ENCODE measurements at places on chromosomes 7 and 10.

DNA sequence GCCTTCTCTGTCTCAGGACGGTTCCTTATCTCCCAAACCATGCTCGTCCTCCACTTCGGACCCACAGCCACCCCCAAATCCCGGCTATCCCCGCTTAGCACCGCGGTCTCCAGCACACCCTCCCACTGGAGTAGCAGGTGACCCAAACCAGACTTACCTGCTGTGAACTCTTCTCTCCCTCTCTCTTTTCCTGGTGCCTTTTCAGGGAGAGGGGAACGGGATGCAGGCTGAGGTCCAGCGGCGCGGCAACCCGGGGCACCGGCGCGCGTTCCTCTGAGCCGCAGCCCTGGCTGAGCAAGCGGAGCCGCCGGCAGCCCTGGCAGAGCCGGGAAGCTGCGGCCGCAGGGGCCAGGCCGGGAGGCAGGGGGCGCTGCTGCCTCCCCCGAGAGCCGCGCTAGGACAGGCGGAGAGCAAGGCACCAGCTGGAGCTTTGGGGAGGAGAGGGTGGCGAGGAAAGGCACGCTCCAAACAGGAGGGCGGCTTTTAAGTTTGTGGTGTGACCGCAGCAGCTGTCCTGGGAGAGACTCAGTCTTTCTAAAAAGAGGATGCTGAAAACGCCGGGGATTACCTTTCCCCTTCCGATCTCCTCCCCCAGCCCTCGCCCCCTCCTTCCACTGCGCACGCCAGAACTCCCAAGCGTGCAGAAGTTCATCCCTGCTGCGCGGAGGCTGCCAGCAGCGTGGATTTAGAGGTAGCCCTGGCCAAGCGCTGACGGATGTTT is at the start of gene SEMA3D:
Gene SEMA3D (minus strand): TSS at position 536 of the 721 bp plus-strand sequence. CDS start 65,165 bp downstream, outside the sequence.
- no peak for DNase-seq

GRCh38 chr7:35254496-35255442 is 869 bp upstream of the TBX20 start:
- no peak for DNase-seq

DNA sequence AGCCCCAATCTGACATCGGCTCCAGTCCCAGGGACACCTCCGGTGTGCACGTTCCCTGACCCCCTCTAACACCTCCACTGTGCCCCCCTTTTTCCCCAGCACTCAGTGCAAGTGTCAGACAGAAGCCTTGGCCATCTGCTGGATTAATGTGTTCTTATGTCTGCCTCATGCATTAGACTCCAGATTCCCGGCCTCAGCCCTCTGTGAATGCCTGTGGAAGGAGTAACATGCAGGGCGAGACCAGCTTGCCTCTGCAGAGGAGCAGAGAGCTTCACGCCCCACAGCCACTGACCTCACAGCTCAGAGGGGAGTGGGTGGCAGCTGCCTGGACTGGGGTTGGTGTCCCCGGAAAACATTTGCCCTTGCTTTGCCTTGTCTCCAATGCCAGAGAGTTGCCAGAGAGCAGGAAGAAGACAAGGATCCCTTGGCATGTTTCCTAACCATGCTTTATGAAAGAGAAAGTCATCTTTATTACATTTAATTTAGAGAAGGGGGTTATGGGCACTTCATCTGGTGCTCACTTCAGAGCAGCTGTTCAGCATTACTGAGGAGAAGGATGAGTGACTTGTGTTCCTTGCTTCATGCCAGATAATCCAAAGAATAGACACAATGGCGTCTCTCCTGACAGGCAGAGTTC is 91.6 kb upstream of the CXCL12 start:
- DNase-seq = no peak

GRCh38 chr7:46054915-46055314 is 133.8 kb upstream of the IGFBP3 start:
- no peak for DNase-seq

GRCh38 chr10:88299787-88300186 is 283.3 kb downstream of the RNLS start:
- DNase-seq = no peak

- DNase-seq = no peak
These were observed 67.8 kb upstream of the ATP6V0A4 start for GRCh38 chr7:138865843-138866242.

GRCh38 chr10:117819304-117819703 is 227.4 kb downstream of the RAB11FIP2 start:
- no peak for DNase-seq

GRCh38 chr10:100509241-100509840 is 10.3 kb downstream of the SEC31B start:
- DNase-seq = no peak

DNA sequence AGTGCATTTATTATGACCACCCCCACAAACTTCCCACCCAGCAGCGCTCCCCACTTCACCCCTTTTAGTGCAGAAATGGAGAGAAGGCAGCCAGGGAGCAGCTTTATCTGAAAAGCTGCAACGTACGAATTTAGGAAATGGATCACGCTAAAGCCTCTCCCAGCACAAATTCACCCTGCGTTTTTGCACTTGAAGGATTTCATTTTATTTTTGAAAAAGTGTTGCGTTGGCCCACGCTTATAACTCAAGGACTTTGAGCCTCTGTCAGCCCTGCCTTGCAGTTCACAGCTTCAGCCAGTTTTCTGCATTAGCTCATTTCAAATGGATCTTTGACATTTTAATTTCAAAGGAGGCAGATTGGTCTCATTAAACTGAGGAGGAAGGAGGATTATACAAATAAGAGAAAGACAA is 556.1 kb downstream of the KCNMA1 start:
- no peak for DNase-seq

DNA sequence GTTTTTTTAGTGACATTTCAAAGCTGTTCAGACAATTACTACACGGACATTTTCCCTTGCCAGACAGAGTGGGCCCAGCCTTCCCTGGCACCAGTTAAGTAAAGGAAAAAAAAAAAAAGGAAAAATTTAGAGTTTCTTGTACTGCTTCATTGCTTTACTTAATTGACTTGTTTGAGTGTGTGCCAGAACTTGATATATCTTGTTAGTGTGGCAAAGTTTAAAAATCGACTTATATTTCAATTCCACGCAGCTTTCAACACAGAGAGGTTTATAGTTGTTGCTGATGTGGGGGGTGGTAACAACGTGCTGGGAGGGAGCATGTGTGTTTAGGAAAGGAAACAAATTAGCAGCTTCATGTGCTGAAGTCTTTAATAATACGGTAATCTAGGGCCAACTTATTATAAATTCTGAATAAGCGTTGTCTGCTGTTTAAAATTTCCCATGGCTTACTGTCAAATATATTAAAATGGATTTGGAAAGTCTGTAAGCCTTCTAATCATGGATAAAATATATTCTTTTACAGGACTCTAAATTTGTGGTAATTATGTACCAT is 1104.6 kb downstream of the SORCS3 start:
- DNase-seq = no peak

- no peak for DNase-seq
These were observed 133.1 kb downstream of the TFPI2 start for GRCh38 chr7:93757426-93757825.

- no peak for DNase-seq
These were observed 20.0 kb downstream of the VSIR start for GRCh38 chr10:71753091-71753959.

DNA sequence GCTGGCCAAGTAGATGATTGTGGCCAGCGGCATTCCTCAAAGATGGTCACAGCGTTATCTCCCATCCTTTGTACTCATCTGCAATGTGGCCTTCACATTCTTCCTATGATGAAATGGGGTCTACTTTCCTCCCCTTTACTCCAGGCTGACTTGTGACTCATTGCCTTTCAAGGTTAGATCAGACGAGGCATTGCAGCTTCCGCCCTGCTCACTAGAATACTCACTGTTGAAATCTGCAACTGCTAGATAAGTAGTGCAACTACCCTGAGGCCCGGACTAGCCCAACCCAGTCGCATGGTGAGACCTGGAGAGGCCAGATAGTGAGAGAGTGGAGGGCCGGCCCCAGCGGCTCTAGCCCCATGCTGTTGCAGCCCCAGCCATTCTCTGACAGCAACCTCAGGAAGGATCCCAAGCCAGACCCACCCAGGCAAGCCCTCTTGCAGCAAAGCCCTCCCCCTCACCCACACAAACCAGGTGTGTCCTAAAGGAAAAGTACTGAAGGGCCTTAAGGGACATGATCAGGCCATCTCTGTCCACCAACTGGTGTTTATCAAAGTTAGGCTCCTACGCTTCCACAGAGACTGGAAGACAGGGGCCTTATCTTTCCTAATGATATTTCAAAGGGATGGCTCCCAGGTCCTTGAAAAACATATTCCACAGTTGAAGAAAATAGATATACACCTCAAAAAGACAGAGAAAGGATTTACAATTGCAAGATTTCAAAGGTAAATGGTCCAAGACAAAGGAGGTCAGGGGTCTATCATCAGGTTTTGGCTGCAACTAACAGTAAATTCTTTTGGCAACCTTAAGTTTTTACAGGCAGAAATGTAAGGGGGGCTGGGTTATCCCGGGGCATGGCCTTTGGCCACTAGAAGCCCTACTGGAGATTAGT is 107.2 kb upstream of the TRIM24 start:
- DNase-seq = no peak

- no peak for DNase-seq
These were observed 87.9 kb upstream of the KAT6B start for GRCh38 chr10:74738542-74738941.

DNA sequence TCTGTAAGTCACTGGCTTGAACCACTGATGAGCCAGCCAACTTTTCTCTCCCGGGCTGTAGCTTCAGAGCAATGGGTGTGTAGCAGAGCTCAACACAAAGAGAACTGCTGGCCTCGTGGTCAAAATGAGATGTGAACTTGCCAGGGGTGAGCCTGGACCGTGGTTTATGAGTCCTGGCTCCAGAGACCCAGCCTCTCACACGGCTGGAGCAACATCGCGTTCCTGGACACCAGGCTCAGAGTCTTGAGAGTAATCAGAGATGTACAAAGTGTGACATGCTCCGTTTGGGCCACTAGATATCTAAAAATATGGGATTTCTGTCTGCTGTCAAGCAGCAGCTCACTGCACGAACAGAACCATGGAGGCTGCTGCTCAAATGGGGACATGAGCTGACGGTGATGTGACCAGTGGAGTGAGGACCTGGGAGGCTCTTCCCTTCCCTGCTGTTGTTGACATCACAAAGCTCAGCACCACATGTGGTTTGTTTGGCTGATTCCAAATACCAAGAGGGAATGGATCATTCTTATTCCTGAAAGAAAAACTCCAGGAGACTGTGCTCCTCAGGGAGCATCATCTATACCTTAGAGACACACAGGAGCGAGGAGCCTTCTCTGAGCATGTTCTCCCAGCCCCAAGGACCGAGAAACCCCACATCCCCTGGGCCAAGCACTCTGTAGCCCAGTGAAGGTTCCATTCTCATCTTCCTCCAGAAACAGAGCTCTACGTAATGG is 9.2 kb upstream of the SVIL start:
- DNase-seq = no peak

- DNase-seq = no peak
These were observed 62.4 kb downstream of the FZD1 start for GRCh38 chr7:91326516-91327199.

DNA sequence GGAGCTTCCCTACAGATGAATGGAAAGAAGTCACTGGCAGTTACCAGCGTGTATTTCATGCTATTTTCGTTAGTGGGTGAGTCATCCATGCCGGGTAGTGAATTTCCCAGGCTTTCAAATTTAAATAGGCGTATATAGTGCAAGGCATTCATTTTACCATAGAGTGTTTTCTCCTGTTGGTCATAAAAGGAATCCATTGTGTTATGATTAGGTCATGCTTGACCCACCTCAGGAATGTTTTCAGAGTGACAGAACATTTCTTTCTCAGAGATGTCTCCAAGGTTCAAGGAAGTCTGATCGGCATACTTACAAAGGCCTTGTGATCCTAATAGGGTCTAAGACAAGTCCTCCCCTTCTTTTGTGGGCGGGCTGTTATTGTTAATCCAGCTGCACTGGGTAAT is 110.7 kb downstream of the AKR1D1 start:
- no peak for DNase-seq

GRCh38 chr10:124222318-124222987 is 129.1 kb upstream of the CHST15 start:
- DNase-seq = no peak

GRCh38 chr7:376306-377079 is 86.5 kb downstream of the FOXL3 start:
- DNase-seq = no peak

DNA sequence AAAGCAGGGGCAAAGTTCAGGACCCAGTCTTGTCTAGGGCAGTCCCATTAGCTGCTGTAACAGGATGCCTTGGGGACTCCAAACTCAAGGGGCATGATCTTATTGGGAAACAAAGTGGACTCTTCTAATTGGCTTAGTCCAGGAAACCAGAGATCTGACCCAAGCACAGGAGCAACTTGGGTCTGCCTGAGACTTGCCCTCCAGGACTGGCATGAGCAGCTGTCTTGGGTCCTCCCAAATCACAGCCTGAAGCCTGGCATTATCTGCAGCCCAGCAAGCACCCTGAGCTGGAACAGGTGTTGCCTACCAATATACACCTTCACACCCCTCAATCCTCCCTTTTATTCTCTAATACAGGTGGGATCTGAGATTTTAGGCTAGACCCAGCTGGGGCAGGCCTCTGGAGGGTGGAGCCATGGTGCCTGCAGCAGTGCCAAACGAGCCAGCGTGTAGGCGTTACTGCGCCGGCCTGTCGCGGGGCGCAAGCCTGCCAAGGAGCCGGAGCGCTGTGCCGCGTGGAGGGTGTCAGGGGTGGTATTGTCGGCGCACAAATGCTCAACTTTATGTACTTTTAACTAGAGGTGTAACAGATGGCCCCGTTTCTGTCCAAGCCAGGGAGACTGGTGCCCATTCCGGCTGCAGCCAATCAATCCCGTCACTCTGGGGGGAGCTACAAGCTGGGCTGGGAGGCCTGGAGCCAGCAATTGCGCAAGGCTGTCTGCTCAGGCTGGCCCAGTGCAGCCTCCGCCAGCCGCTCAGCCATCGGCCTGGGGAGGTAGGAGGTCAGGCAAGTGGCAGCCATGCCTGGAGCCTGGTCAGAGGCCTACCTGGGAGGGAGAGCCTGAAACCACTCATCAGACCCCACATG is 12.8 kb upstream of the LBX1 start:
- no peak for DNase-seq

DNA sequence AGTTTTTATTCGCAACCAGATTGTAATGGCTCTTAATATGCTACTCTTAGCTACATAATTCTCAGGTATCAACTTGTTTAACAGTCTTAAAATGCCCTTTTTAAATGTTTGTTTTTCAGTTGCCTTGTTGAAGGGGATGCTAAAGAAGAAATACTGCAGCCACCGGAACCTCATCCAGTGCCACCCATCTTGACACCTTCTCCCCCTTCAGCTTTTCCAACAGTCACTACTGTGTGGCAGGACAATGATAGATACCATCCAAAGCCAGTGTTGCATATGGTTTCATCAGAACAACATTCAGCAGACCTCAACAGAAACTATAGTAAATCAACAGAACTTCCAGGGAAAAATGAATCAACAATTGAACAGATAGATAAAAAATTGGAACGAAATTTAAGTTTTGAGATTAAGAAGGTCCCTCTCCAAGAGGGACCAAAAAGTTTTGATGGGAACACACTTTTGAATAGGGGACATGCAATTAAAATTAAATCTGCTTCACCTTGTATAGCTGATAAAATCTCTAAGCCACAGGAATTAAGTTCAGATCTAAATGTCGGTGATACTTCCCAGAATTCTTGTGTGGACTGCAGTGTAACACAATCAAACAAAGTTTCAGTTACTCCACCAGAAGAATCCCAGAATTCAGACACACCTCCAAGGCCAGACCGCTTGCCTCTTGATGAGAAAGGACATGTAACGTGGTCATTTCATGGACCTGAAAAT is 69.5 kb upstream of the RSBN1L start:
- DNase-seq = no peak

All from Panc1 (cell line).